ENCODE measurements at places on chromosomes 3 and 15.
A peak's percentile ranks its signal among the peaks of the same experiment; 100 is the strongest.

GRCh38 chr3:159668990-159669476 lies 319.6 kb upstream of the IL12A start:
- no peak for DNase-seq

- DNase-seq, result no peak
These were observed 13.6 kb upstream of the CSPG5 start for GRCh38 chr3:47592066-47592795.

DNA sequence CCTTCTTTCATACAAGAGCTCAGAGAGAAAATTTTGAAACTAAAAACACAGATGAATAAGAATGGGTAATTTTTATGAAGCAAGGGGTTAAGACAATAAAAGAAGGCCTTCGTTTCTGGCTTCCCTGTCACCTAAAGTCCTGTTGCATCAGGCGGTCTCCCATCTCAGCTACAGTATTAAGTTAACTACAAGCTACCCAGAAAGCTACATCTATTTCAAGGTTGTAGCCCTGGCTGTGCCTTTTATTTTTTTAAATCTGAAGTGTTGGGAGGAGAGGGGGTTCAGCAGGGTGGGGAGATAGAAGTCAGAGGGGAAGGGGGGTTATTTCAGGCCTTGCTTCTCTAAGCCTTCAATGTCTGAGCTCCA lies 183.3 kb downstream of the TPRG1 start:
- DNase-seq, result no peak

GRCh38 chr3:146125951-146126350 lies 35.0 kb downstream of the PLOD2 start:
- DNase-seq, result no peak

- DNase-seq, result no peak
These were observed 20.1 kb downstream of the GXYLT2 start for GRCh38 chr3:72907731-72908620.

GRCh38 chr3:52204337-52205073 lies 6.5 kb downstream of the ALAS1 start:
- no peak for DNase-seq

DNA sequence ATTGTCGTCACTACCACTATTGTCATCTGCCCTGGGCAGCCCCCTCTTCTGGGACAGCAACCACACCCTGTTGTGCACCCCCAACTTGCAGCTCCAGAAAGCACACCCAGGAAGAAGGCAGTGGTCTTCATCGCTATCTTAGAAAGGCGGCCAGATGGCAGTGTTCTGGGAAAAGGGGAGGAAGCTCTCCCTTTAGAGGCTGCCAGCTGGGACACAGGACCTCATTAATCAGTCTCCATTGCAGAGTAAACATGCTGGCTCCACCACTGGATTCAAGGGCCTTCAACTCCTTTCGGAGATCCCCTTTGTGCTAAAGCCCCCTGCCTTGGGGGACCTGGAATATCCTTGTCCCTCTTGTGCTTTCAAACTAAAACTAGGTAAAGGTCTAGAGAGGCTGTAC lies 199.3 kb upstream of the LINGO1 start:
- no peak for DNase-seq

GRCh38 chr15:67174864-67175573 lies 79.4 kb downstream of the AAGAB start:
- no peak for DNase-seq

- no peak for DNase-seq
These were observed 73.7 kb downstream of the DNAJB8 start for GRCh38 chr3:128392818-128393544.

DNA sequence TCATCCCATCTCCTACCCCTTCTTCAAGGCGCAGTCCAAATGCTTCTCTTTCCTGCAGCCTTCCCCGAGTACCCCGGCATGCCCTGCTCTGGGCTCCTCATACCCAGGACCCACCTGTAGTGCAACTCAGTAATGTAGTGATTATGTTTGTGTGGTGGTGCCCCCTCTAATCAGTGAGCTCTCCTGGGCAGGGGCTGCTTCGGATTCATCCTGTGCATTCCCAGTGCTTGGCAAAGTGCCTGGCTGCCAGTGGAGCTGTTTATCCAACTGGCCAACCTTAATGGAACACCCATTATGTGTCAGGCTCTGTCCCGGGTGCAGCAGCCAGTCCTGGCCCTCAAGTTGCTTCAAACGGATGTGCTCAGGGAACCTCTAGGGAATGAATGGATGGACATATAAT lies 174.4 kb upstream of the LINGO1 start:
- no peak for DNase-seq

DNA sequence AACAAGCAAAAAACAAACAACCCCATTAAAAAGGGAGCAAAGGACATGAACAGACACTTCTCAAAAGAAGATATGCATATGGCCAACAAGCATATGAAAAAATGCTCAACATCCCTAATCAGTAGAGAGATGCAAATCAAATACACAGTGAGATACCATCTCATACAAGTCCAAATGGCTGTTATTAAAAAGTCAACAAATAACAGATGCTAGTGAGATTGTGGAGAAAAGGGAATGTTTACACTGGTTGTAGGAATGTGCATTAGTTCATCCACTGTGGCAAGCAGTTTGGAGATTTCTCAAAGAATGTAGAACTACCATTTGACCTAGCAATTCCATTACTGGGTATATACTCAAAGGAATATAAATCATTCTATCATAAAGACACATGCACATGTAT lies 44.5 kb downstream of the RIOX2 start:
- no peak for DNase-seq

- DNase-seq, result no peak
These were observed 135.5 kb downstream of the STT3B start for GRCh38 chr3:31668242-31668641.

- DNase-seq, result no peak
These were observed 46.3 kb downstream of the SENP7 start for GRCh38 chr3:101466465-101467309.

DNA sequence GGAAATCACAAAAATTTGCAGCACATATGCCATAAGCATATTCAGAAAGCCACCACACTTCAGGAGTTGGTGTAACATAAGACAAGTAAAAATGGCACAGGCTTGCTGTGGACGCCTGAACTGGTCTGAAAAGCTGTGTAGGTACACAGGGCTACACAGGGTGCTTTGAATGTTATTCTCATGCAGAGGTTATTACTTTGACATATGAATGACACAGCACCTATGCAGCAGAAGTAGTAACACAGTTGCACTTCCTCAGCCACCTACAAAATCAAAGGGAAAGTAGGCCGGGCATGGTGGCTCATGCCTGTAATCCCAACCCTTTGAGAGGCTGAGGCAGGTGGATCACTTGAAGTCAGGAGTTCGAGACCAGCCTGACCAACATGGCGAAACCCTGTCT lies 54.5 kb downstream of the OSBPL10 start:
- DNase-seq, result no peak

GRCh38 chr3:46301122-46301835 lies 52.6 kb upstream of the CCR2 start:
- no peak for DNase-seq

DNA sequence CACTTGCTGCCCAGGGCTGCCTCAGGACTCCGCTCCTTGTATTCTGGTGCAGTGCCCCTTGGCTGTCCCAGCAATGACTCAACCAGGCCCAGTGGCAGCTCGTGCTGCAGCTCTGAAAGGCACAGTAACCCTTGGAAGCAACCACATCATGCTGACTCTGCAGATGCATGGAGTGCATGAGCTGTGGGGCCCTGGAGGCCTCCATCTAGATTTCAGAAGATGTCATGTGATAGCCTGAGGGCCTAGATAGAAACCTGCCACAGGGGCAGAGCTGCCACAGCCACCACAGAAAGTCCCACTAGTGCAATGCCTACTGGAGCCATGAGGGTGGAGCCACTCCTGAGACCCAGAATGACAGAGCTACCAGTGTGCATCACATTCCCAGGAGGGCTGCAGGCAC lies 117.1 kb upstream of the SMAD3 start:
- no peak for DNase-seq

DNA sequence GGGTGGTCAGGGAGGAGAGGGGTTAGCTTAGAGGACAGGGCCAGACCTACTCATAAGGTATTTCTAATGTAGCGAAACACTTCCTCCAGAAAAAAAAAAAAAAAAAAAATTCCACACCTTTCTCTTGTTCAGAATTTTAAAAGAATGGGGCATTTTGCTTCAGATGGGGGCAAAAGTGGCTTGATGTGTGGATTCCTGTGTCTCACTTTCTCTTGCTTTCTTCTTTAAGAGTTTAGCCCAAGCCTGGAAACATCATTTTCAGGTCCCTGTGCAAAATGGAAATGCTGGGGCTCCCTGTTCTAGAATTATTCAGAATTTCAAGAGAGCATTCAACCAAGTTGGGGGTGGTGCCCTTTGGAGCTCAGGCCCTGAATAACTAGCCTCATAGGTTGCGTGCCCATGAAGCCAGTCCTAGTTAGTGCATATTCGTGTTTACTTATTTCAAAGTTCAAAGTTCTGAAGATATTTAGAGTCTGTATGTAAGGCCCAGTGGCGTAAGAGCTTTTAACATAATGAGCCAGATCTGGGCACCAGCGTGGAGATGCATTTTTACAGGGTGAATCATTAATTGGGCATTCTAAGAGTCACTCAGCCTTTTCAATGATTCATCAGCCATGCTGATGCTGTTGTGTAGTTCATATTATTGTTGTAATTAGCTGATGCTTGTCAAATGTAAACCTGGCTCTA lies 104.5 kb downstream of the RPLP1 start:
- no peak for DNase-seq

DNA sequence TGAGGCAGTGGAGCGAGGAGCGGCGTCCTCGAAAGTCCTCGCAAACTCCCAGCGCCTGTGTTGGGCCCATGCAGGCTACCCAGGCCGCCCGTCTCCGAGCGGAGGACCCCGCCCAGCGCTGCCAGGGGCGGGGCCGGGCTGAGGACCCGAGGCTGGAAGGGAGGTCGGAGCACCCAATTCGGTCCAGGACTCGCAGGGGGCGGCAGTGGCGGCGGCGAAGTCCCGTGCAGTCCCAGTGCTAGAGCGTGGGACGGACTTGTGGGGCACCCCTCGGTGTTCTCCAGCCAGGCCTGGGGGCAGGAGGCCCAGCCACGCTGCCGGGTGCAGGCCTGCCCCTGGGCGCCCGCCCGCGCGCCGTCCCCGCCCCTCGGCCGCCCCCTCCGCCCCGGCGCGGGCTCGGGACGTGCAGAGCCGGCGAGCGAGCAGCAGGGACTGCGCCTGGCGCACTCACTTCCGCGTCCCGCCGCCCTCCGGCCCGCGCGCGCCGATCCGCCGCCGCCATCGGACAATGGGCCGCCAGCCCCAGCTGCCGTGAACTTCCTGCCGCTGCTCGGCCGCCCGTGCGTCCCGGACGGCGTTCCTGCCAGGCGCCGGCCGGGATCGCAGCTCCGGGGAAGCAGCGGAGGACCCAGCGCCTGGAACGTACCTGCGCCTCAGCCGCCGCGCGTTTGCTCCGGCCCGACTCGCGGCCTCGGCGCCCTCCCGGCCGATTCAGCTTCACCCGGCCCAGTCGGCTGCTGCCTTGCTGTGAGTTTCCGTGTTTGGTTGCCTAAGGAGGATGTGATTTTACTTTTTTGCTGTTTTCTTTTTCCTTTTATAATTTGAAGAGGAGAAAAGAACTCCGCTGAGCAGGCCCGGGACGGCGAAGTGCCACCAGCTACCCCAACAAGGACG lies 596 bp upstream of the LIMD1 start:
- peak; percentile 42 for DNase-seq

GRCh38 chr3:37986479-37987314 lies 3.9 kb upstream of the VILL start:
- no peak for DNase-seq

- no peak for DNase-seq
These were observed 41.0 kb downstream of the SLCO2A1 start for GRCh38 chr3:133988631-133989161.

DNA sequence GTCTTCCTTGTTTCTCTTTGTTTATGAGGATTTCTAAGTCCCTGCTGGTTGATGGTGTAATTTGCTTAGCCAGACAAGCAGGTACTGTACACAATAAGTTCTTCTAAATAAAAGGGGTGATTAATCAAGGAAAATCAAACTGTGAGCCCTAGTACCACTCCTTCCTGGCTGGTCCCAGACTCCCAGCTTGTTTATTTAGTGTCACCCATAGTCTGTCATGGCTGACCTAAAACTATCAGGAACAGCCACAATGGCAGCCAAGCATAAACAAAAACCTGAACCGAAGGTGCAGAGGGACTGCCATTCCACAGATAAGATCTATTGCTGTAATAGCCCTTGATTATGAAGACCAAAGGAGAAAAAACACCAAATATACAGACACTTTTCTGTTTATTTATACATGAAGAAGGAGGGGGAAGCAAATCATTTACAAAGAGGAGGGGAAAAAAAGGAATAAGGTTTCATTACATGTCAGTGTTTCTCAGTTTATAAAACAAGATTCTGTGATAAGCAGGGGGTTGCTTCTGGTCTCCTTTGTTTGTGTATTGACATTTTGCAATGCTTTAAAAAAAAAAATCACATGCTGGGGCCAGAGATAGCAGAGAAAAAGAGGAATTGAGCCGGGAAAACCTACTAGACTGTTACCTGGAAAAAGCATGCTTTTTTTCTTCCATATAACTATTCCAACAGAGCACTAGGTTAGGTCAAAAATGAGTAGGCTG lies 182.4 kb upstream of the DPH6 start:
- DNase-seq, result no peak

GRCh38 chr3:152724270-152724669 lies 110.7 kb upstream of the P2RY1 start:
- DNase-seq, result no peak

GRCh38 chr3:8560366-8561007 lies 58.9 kb downstream of the LMCD1 start:
- no peak for DNase-seq

DNA sequence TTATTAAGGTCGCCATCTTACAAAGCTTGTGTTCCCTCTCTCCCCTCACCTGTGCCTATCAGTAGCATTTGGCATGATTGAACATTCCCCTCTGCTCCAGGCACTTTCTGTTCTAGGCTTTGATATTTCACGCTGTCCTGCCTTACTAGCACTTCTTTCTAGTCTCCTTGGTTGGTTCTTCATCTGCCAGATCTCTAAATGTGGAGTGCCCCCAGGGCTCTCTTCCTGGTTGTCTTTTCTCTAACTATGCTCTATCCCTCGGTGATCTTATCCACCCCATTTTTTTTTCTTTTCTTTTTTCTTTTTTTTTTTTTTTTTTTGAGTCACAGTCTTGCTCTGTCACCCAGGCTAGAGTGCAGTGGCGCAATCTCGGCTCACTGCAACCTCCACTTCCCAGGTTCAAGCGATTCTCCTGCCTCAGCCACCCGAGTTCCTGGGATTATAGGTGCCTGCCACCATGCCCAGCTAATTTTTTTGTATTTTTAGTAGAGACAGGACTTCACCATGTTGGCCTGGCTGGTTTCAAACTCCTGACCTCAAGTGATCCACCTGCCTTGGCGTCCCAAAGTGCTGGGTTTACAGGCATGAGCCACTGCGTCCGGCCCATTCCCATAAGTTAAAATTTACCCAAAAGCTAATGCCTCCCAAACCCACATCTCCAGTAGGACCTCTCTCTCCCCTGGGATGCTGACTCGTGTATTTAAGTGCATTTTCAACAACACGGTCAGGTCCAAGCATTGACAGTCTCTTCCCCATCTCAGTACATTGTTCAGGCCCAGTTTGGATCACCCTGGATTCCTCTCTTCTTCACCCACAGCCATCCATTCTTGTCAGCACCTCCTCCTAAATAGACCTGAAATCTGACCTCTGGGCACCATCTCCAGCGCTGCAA lies 5.2 kb downstream of the NUSAP1 start:
- DNase-seq, result no peak

GRCh38 chr3:99407257-99407656 lies 231.1 kb upstream of the COL8A1 start:
- no peak for DNase-seq

GRCh38 chr3:58307639-58308215 lies 1.4 kb downstream of the HTD2 start:
- no peak for DNase-seq

- DNase-seq, result no peak
These were observed 67.9 kb downstream of the CRTC3 start for GRCh38 chr15:90597577-90597976.

GRCh38 chr3:159828542-159828943 lies 160.1 kb upstream of the IL12A start:
- no peak for DNase-seq

All from stimulated activated CD8-positive, alpha-beta memory T cell treated with anti-CD3 and anti-CD28 coated beads, Interleukin-7, amount 100 ng/mL, for 1 hour (primary cell).